ENCODE measurements at places on chromosomes 11 and 22.

- no peak for DNase-seq
Observed at GRCh38 chr11:126396965-126397364, 41.5 kb downstream of the ST3GAL4 start.

GRCh38 chr11:27860811-27861210, 160.6 kb upstream of the BDNF start:
- no peak for DNase-seq

GRCh38 chr11:68889948-68890446, 13.6 kb downstream of the MRPL21 start:
- DNase-seq = peak; percentile 31

GRCh38 chr22:36936362-36937116, 23.1 kb downstream of the CSF2RB start:
- DNase-seq = no peak

- no peak for DNase-seq
Observed at GRCh38 chr22:17064498-17065100, 20.2 kb upstream of the IL17RA start.

DNA sequence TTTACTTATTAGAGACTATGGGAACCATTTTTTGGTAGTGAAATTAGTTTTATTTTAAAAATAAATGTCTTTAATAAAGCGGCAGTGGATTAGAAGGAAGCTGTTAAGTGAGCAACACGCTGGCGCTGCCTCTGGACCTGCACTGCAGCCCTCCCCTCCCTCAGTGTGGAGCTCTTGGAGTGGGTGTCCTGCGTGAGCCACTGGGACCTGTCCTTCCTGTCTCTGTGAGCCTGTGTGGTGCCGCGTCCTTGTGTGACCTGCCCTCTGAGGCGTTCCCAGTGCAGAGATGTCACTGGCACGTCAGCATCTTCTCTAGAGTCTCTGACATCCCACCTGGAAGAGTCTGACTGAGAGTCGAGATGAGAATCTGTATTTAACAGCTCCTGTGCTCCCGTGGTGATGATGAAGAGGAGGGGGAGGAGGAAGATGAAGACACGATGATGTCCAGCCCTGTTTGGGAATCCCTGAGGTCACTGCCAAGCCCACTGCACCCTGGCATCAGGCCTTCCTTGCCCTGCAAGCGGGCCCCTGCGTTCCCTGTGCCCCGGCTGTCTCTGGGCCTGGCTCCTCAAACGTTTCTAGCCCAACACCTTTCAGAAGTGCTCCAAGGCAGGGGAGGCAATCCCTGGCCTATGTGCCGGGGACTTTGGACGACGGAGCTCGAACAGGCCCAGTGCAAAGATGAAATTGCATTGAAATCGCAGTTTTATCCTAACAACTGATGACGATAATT, 271.8 kb downstream of the TBC1D22A start:
- DNase-seq = no peak

DNA sequence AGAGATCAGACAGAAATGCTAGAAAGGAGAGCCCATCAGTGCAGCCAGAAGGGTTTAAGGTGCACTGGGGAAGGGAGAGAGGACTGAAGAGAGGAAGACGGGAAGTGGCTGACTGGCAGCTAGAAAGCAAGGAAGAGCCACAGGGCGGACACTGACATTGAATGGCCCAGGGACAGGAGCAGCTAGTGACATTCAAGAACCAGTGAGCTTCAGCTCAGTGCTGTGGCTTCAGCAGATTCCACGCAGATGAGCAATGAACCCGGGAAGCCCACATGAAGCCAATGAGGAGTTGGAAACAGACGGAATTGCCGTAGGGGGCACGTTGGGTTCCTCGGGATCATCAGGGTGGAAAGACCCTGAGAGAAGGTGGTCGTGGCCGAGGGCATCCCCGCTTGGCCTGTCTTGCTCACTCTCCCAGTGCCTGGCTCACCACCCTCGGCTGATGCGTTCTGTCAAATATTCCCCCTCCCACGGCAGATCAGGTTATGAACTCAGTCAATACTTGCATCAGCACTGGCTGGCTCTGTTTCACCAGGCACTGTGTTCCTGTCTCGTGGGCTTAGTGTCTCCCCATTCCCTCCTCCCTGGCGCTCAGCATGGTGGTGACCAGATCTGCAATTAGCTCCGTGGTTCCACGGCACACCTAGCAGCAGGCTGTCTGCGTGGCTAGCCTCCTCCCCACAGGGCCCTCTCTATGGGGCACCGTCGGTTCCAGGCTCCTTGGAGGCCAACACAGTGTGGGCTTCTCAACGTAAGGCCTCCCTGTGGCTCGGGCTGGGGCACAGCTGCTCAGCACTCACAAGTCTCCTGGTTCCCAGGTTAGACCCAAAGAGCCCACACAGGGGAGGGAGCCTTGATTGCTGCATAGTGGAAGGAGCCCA, 145.5 kb downstream of the TRIM29 start:
- DNase-seq = no peak

DNA sequence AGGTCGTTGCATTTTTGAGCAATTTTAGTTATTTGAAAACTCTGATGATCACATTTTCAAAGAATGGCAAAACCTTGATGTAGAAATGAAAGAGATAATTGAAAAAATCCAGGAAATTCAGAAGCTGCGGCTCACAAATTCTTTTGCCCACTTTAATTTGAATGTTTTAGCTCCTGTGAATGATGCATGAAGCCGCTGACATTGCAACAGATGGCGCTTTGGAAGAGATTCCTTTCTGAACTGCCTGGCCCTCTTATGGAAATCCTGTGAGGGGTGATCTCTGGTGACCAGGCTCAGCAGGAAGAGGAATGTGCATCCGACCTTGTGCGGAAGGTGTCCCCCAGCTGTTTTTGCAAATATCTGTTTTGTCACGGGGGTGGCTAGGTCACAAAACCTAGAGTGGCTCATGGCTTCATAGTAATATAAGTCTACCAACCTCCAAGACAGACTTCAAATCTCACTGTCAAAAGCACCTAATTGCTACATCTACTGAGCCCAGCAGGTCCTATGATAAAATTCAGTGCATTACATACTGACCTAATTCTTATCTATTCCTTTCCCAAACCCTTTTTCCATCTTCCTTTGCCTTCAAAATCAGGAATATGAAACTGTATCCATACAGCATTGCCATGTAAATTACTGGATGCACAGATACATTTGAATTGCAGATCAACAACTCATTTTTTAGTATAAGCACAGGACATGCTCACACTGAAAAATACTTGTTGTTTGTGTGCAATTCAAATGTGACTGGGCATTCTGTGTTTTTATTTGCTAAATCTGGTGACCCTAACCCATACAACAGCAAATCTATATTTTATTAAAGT, 412.7 kb downstream of the ETS1 start:
- no peak for DNase-seq

DNA sequence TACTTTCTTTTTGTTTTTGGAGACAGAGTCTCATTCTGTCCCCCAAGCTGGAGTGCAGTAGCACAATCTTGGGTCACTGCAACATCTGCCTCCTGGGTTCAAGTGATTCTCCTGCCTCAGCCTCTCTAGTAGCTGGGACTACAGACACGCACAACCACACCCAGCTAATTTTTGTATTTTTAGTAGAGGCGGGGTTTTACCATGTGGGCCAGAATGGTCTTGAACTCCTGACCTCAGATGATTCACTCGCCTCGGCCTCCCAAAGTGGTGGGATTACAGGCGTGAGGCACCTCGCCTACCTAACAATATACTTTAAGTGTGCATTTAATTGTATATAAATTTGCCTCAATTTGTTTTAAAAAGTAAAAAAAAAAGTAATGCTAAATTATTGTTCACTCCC, 38.4 kb downstream of the GRK3 start:
- DNase-seq = no peak

DNA sequence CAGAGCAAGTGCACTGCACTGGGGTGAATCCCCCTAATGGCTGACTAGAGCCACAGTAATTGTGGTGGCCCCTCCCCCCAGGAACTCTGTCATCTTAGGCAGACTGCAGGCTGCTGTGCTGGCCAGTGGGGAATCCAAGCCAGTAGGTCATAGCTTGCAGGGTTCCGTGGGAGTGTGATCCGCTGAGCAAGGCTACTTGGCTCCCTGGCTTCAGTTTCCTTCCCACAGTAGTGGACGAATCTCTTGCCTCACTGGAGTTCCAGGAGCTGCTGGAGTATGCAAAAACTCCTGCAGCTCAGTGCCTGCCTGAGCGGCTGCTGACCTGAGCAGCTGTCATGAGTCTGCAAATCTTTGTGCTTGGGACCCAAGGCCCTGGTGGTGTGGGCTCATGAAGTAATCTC, 13.2 kb downstream of the OOSP3 start:
- no peak for DNase-seq

DNA sequence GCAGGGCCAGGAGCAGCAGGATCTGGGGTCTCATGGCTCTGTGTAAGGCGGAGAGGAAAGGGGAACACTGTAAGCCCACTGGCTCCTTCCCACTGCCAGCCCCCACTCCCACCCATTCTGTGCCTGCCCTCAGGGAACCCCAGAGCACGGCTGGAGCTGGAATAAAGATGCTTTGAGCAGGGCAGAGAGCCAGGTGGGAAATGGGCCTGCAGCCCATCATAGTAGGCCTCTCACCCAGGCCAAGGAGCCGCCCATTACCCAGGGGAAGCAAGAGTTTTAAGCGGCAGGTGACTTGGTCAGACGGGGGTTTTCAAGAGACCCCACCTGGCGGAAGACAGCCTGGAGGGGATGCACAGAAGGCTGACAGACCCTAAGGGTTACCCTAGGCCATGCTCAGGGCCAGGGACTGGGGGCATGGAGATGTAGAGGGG, 4.6 kb downstream of the LRRC32 start:
- DNase-seq = no peak

DNA sequence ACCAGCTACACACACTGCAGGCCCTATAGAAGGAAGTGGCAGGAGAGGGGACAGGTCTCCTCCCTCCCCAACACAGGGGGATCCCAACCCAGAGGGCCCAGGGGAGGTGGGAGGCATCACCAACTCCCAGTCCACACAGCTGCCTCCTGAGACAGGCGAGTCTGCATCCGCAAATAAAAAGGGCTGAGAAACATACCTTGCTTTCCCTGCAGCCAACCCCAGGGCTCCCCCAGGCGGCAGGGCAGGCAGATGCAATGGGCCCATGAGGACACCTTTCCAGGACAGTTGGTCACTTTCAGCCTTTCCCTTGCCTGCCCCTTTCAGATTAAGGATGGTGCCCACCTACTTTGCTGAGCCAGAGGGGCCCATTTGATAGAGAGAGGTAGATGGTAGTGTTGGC, 180.0 kb downstream of the BRD1 start:
- DNase-seq = peak; percentile 37

DNA sequence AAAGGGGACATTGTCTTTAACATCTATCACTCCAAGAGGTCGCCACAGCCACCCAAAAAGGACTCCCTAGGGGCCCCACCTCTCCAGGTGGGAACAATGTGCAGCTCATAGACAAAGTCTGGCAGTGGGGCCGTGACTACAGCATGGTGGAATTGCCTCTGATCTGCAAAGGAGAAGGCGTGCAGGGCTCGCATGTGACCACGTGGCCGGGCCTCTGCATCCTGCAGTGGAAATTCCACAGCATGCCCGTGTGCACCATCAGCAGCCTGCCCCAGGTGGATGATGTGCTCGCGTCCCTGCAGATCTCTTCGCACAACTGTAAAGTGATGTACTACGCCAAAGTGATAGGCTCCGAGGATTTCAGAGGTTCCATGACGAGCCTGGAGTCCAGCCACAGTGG, 18.5 kb downstream of the ALKBH3 start:
- no peak for DNase-seq

- no peak for DNase-seq
Observed at GRCh38 chr11:65954771-65955170, 6.8 kb upstream of the SART1 start.

GRCh38 chr22:41106122-41106968, 14.0 kb downstream of the EP300 start:
- DNase-seq = no peak

- DNase-seq = no peak
Observed at GRCh38 chr11:126841999-126842398, 158.6 kb downstream of the KIRREL3 start.

GRCh38 chr11:121358760-121359159, 66.2 kb downstream of the SC5D start:
- DNase-seq = no peak

GRCh38 chr22:34198976-34199375, 278.7 kb upstream of the LARGE1 start:
- DNase-seq = no peak

GRCh38 chr11:132549001-132549400, 983.3 kb downstream of the OPCML start:
- DNase-seq = no peak

- DNase-seq = no peak
Observed at GRCh38 chr11:111324277-111324720, 26.0 kb downstream of the POU2AF3 start.

- no peak for DNase-seq
Observed at GRCh38 chr22:49752598-49753091, 75.0 kb downstream of the BRD1 start.

DNA sequence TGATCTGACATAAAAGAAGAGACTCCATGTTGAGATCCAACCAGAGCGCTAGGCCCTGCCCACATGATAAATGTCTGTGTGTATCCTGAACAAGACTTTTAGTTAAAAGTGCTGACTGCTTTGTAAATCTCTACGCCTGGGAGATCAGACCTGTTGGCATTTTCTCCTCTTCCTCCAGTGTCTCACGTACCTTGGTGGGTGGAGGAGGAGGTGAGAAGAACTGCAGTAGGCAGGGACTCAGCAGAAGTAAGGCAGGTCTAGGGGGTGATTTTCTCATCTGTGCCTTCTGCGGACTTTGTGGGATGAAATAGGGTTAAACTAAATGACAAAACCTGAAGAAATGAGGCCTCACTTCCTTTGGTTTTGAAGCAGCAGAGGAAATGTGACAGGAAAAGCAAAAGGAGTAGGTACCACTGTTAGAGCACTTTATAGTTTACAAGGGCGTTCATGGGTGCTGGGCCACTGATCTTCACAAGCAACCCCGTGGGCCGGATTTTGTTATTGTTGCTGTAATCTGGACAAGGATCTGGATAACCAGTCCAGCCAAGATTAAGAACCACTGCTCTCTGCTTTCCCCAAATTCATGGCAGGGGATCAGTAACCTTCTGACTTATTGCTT, 36.7 kb upstream of the PLET1 start:
- DNase-seq = no peak

GRCh38 chr22:31295360-31295759, 3.1 kb upstream of the PIK3IP1 start:
- DNase-seq = no peak

DNA sequence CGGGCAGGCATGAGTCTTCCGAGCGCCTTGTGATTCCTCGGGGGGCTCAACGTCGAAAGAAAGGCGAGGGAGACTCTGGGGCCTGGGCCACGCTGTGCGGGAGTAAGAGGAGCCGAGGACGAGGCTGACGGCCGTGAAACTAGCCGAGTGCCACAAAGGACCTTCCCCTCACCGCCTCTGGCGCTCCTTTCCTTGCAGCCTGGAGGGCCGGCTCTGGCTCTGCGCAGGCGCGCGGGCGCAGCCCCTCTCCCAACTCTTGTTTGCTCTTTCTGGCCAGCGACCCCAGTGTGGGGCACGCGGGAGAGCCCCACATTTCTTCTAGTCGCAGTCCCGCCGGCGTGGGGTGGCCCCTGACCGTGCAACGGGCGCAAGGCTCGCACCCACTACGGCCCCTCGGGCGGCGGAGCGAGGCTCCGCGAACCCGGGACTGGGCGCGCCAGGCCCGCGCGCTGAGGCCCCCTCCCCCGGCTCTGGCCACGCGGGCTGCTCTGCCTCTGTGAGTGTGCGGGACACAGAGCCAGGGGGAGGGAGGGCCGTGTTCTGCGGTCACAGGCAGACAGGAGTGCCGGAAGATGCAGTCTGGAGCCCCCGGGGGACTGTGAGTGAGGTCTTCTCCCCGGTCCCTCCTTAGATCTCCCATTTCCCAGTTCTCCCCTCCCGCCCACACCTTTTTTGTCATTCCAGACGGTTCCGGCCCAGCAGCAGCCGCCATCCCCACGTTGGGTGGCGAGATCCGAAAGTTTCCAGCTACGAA, 1.0 kb upstream of the TOB2 start:
- DNase-seq = no peak

GRCh38 chr22:33806191-33806590, 114.1 kb downstream of the LARGE1 start:
- no peak for DNase-seq

Data from H54 (cell line).